ENCODE measurements at places on chromosomes 2 and 18.

DNA sequence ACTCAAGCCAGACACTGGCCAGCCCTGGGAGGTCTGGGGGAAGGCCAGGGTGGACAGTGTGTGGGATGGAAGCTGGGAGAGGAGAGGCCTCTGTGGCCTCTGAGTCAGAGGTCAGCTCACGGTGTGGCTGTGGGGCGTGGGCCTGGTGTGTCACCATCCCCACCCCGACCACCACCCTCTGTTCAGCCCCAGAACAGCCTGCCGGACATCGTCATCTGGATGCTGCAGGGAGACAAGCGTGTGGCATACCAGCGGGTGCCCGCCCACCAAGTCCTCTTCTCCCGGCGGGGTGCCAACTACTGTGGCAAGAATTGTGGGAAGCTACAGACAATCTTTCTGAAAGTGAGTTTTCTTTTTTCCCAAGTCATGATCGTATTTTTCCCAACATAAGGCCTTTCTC, 110.5 kb downstream of the DYSF start:
- no peak for DNase-seq

GRCh38 chr2:164746713-164747112, 94.9 kb downstream of the COBLL1 start:
- DNase-seq = no peak

DNA sequence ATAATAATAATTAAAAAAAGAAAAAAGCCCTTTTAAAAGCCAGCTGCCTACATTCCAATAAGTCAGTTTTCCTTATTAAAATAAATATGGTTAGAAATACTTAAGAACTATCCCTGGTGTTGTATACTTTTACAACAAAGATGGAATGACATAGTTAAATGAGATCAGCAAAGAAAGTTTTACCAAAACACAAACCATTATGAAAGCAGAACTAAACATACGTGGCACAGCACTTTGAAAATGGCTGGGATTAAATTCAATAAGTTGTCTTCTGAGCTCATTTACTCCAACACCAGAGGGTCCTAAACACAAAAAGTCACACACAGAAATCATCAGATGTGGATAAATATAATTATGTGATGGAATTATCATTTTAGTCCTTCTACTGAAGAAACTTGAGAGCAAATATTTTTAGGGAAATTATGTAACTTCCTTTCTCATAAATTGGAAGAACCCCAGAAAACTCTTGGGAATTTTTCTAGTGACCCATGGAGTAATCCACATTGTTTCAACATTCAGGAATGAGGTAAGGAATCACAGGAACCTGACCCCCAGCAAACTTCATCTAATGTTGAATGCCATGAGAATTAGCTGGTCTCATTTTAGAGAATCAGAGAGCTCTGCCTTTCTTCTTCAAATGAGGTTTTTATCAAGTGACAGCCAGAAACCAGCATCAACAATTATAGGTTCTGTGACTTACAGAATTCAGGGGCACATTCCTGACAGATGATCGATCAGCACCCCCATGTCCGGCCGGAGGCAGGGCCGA, 11.5 kb upstream of the TMEM237 start:
- DNase-seq = peak; percentile 96

GRCh38 chr18:63365876-63366212, 1.2 kb downstream of the KDSR start:
- no peak for DNase-seq

- no peak for DNase-seq
Measured at GRCh38 chr2:66447677-66448076, 12.8 kb downstream of the MEIS1 start.

GRCh38 chr2:166090908-166091307, 36.9 kb downstream of the SCN1A start:
- DNase-seq = peak; percentile 21

DNA sequence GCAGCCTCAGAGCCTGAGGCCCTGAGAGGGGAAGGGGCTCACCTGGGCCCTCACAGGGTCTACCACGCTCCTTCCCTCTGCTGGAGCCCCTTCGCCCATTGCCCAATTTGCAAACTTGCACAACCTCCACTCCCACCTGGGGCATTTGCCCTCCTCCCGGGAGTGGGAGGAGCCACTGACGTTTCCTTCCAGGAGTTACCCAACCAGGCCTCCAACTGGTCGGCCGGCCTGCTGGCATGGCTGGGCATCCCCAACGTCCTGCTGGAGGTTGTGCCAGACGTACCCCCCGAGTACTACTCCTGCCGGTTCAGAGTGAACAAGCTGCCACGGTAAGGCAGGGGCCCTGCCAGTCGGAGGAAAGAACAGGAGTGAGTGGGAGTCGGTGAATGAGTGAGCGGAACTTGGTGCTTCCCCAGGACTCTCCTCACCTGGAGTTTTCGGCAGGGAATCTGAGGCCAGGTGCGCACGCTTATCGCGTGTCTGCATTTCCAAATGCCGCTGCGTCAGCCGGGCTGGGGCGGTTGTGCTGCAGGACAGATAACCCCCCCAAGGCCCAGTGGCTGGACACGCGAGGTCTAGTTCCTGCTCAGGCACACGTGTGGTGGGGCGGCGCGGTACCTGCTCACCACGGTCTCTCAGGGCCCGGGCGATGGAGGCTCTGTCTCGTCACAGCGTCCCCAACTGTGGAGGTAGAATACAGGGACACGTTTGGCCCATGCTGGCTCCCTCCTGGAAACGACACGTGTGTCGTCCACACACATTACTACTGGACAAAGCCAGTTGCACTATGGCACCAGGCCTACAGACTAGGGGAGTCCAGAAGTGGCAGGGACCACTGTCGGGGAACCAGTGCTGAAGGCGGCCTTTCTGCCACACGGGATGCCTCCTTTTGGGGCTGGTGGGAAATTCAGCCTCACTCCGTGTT, 11.7 kb downstream of the ANO7 start:
- DNase-seq = no peak

GRCh38 chr2:149561309-149561926, 26.2 kb downstream of the MMADHC start:
- DNase-seq = peak; percentile 16

DNA sequence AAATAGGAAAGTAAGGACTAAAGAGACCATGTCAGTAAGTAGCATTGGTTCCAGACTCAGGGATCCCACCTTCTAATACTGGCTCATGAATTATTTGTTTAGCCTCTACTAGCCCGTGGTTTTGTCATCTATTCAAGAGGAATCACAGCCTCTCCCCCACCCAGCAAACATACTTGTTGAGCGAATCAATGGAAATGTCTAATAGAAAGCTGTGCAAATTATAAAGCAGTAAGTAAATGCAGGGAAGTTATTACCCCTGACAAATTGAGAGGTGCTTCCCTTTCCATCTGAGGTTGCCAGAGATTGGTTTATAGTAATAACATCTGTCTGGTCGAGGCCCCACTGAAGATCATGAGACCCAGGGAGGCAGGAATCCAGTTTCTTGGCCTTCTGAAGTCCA, 219.3 kb upstream of the OSR1 start:
- DNase-seq = peak; percentile 64

DNA sequence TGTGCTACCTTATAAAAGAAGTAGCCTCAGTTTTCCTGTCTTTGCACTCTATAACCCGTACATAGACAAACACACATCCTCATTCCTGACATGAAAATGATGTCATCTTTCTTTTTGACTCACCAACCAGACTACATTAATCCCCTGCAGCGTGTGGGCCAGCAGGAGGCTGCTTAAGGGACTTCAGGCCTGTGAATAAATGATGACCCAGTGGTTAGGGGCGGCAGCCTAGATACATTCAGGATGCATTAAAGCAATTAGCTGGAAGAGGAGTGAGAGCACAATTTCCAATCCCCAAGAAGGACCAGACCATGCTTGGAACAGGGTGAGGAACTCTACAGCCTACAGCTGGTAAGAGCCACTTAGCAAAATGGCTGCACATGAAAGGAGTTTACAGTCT, 57.3 kb upstream of the KLF7 start:
- DNase-seq = peak; percentile 84

GRCh38 chr2:95215018-95215612, 7.8 kb downstream of the ZNF892 start:
- no peak for DNase-seq

GRCh38 chr18:57845605-57846074, 42.5 kb upstream of the ATP8B1 start:
- peak; percentile 14 for DNase-seq

DNA sequence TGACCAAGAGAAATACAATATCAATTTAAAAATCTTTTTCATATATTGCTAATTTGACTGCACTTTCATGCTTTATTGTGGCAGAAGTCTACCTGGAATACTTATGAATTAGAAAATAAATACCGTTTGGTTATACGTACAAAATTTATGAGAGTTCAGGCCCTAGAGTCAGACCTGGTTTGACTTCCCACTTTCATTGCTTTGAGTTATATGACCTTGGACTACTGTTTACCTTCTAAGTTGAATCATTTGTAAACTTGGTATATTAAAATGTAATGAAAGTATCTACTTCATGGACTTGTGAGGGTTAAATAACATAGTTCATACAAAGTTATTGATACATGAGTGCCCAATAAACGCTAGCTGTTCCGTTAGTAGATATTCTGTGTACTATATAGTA, 12.0 kb downstream of the VAPA start:
- DNase-seq = no peak

DNA sequence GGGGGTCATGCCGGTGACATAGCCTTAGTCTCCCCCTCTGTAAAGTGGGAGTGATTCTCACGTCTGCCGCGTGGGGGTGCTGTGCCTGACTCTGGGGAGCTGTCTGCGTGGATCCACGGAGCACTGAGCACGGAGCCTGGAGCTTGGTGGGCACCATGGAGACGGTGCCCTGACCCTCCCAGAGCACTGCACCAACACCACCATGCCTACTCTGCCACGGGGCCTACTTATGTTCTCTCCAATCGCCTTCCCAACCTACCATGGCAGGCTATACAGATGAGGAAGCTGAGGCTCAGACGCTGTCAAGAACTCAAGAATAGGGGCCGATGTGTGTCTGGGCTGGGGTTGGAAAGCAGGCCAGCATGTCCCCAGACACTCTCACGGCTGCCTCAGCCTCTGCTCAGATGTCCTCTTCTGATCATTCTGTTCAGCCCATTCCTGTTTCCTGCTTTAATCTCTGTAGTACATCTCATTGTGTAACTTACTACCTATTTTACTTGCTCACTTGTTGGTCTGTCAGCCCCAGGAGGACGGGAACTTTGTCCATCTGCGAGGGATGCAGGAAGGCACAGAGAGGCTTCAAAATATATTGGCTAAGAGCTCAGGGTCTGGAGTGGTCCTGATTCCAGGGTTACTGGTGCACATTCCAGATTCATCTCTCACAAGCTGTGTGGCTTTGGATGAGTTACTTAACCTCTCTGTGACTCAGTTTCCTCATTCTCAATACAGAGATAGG, 168.1 kb upstream of the HS6ST1 start:
- no peak for DNase-seq

GRCh38 chr2:120231564-120231973, 8.4 kb upstream of the TMEM185B start:
- no peak for DNase-seq

GRCh38 chr2:75342504-75343175, 143.3 kb upstream of the TACR1 start:
- DNase-seq = no peak

DNA sequence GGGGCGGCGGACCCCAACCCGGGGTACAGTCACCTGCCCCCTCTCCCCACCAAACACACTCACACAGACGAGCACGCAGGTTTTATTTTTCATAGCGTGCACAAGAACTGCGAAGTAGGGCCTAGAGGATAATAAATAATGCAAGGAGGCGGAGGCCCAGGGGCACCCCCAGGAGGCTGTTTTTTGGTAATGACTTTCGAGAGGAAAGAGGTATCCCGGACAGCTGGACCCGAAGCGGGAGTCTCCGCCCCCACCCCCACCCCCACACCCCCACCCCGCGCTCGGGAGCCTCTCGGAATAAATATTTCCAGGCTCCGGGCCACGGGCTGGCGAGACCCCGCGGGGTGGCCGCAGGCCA, 3.4 kb downstream of the CYP26B1 start:
- DNase-seq = no peak

- no peak for DNase-seq
Measured at GRCh38 chr2:156021146-156022040, 311.1 kb downstream of the NR4A2 start.

- DNase-seq = no peak
Measured at GRCh38 chr2:159867567-159868361, 69.8 kb upstream of the CD302 start.

- DNase-seq = peak; percentile 72
Measured at GRCh38 chr2:9558948-9559381, 3.3 kb upstream of the ADAM17 start.

- DNase-seq = no peak
Measured at GRCh38 chr2:5539282-5540165, 152.7 kb upstream of the SOX11 start.

GRCh38 chr2:48287976-48288375, 242.0 kb upstream of the STON1 start:
- DNase-seq = no peak

- DNase-seq = no peak
Measured at GRCh38 chr2:182281276-182281675, 145.6 kb downstream of the PDE1A start.

- DNase-seq = no peak
Measured at GRCh38 chr2:3469486-3469885, 49.8 kb downstream of the ADI1 start.
